ENCODE measurements at places on chromosomes 7 and 10. TPM values are rescaled to one million over a fixed set of nuclear protein-coding genes. Genes with fewer than 3 reads are reported as not detected.

CYP3A4 gene
- not detected for total RNA-seq

UFSP1 gene
- 3.7 TPM for total RNA-seq

MYL10 gene
- not detected for total RNA-seq

OR2A1 gene
- not detected for total RNA-seq

FAM241B gene
- 33.4 TPM for total RNA-seq

CCL24 gene
- total RNA-seq, result not detected

NPTX2 gene
- total RNA-seq, result 32.1 TPM

HMX2 gene
- 0.92 TPM for total RNA-seq

PNLIPRP2 gene
- total RNA-seq, result not detected

AASS gene
- total RNA-seq, result 36.2 TPM

VPS41 gene
- total RNA-seq, result 102 TPM

ZSCAN21 gene
- 13.4 TPM for total RNA-seq

BLNK gene
- 0.23 TPM for total RNA-seq

GAD2 gene
- 40.1 TPM for total RNA-seq

AGAP9 gene
- 1.6 TPM for total RNA-seq

OPN4 gene
- total RNA-seq, result not detected

ADAM12 gene
- total RNA-seq, result 8.8 TPM

ZFAND2A gene
- total RNA-seq, result 28.6 TPM

PTPRZ1 gene
- 319 TPM for total RNA-seq

Measured in diencephalon (tissue), 1 donor.